ENCODE measurements at places on chromosomes 7 and 10.

- DNase-seq = peak; percentile 11
Observed at GRCh38 chr7:88835147-88835728, 39.7 kb upstream of the TEX47 start.

DNA sequence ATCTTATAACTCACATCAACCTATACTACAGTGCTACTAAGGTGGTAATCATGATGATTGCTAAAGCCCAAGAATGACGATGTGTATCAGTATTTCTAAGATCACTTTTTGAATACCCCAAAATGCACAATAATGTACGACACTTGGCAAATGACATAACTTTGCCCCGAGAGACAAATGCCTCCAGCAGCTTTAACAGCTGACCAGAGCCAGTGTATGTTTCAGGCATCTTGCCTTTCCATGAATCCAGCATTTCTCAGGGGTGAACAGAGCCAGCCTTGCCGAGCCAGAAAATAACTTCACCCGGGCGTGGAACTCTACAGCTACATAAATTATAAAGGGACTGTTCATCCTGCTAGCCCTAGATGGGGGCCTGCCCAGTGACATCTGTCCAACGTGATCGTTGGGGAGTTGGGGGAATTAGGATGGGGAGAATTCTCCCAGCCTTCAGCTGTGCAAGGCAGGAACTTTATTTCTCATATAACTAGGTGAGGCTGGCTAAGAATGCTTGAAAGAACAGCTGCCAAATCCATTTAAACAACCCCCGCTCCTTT is 1.8 kb downstream of the IGFBP3 start:
- no peak for DNase-seq

GRCh38 chr7:17679458-17679857 is 260.8 kb downstream of the SNX13 start:
- DNase-seq = peak; percentile 87

- no peak for DNase-seq
Observed at GRCh38 chr7:83105063-83105462, 57.6 kb downstream of the PCLO start.

DNA sequence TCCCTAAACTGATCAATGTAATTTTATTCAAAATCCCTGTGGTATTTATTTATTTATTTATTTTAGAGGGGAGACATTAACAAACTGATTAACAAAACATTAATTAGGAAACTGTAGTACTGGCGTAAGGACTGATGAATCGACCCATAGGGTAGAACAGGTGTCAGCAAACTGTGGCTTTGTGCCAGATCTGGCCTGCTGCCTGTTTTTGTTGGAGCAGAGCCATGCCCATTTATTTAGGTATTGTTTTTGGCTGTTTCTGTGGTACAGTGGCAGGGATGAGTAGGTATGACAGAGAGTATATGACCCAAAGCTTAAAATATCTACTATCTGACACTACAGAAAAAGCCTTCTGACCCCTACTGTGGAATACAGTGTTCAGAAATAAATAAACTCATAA is 332.5 kb upstream of the ETV1 start:
- DNase-seq = no peak

- DNase-seq = no peak
Observed at GRCh38 chr7:65972976-65973375, 9.0 kb downstream of the GUSB start.

GRCh38 chr10:112851588-112852211 is 98.3 kb upstream of the TCF7L2 start:
- no peak for DNase-seq

DNA sequence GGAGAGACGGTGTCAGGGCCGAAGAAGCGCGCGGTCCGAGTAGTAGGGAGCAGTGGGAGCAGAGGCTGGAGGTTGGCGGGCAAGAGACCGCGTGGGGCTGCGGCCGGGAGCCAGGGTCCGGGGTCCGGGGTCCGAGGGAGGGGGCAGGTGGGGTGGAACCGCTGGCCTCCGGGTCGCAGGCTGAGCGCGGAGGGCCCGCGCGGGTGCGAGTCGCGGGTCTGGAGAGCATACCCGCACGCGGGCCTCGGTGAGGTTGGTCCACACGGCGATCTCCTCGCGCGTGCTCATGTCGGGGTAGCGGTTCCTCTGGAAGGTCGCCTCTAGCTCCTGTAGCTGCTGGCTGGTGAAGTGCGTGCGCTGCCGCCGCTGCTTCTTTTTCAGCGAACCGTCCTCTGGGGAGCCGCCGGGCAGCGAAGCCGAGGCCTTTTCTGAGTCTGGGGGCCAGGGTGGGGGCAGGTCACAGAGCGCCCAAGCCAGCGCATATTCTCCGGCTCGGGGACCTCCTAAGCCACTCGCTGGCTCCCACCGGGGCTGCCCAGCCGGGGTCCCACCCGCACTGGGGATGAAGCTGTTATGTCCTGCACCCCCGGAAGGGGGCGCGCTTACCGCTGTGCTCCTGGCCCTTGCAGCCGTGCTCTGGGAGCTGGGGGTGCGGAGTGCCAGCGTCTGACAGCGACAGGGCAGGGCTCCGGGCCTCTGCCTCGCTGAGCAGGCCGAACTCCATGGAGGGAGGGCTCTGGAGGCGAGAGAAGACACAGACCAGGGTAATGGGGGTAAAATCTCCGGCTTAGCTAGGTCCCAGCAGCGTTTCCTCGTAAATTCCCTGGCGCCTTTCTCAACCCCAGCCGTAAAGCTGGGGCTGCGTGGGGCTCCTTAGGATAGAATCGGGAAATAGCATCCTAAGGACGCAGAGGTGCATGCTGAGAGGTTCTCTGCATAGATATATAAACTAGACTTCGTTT is 5.5 kb downstream of the ELOVL3 start:
- no peak for DNase-seq

DNA sequence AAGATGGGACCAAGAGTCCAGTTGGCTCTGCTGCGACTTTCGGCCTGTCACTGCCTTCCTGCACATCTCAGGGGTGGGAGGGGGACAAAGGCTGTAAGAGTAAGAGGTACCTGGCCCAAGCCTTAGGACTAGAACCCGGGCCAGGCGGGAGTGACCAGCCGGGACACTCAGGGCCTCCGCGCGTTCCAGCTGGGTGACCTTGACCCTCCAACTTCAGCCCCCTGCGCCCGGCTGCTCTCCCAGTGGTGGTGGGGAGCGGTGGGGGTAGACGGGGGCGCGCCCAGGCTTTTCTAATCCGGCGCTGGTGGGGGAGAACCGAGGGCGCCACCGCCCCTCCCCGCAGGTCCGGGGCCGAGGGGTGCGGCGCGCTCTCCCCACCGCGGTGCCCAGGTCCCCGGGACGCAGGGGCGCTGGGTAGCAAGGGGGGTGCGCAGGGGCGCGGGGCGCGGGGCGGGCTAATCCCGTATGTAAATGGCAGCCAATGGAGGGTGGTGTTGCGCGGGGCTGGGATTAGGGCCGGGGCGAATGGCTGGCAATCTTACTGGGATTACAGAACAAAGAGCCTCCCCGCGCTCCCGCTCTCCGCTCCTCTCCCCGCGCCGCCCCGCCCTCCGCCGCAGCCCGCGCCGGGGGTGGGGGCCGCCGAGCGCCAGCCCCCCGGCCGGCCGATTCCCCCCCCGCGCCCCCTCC is at the start of gene GTF2IRD1:
GTF2IRD1 (plus strand) TSS at position 585 of the 690 bp plus-strand sequence. CDS start 54,175 bp downstream, outside the sequence.
- DNase-seq = peak; percentile 65

DNA sequence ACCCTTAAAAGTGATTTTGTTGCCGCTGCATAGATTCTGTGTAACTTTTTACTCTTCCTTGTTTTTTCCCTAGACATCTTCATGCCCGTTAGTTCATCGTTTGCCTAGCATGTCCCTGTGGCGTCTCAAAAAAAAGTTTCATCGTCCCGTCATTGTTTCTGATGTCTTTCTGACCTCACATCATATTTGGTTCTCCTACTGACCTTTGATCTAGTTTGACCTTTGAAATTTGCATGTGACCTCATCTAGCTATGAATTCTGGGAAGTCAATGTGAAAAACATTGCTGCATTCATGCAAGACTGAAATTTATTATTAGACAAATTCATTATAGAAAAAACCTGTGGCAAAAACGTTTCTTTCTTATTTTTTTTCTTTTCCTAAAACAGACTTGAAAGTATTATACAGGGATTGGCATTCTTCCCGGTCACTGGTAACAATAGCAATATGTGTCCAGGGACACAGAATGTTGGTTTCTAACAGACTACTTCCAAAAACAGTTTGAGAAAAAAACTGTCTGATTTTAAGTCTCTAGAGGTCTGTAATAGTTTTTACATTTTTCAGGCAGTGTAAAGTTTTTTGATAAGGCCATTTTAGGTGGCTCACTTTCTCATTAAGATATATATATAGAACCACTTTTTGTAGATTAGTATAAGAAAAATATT is 280.9 kb downstream of the USP6NL start:
- peak; percentile 77 for DNase-seq

GRCh38 chr7:157973971-157974677 is 613.5 kb downstream of the PTPRN2 start:
- no peak for DNase-seq

- peak; percentile 80 for DNase-seq
Observed at GRCh38 chr10:5297466-5297865, 67.3 kb upstream of the UCN3 start.

DNA sequence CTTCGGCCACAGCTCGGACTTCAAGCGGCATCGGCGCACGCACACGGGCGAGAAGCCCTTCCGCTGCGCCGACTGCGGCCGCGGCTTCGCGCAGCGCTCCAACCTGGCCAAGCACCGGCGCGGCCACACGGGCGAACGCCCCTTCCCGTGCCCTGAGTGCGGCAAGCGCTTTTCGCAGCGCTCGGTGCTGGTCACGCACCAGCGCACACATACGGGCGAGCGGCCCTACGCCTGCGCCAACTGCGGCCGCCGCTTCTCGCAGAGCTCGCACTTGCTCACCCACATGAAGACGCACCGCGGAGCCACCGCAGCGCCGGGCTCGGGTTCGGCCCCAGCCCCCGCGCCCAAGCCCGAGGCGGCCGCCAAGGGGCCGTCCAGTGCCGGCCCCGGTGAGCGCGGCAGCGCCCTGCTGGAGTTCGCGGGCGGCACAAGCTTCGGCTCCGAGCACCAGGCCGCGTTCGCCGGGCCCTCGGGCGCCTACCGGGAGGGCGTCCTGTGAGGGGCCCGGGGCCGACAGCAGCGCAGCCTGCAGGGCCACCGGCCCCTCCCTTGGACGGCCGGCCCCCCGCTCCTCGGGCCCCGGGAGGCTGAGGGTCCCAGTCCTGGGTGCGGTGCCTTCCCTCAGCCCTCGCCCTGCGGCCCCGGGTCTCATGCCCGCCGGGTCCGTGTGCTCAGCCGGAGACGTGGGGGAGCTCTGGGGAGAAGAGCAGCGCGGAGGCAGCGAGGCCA is 17.2 kb downstream of the ZNF316 start:
- DNase-seq = no peak

- no peak for DNase-seq
Observed at GRCh38 chr10:21432266-21432665, 93.2 kb downstream of the SKIDA1 start.

DNA sequence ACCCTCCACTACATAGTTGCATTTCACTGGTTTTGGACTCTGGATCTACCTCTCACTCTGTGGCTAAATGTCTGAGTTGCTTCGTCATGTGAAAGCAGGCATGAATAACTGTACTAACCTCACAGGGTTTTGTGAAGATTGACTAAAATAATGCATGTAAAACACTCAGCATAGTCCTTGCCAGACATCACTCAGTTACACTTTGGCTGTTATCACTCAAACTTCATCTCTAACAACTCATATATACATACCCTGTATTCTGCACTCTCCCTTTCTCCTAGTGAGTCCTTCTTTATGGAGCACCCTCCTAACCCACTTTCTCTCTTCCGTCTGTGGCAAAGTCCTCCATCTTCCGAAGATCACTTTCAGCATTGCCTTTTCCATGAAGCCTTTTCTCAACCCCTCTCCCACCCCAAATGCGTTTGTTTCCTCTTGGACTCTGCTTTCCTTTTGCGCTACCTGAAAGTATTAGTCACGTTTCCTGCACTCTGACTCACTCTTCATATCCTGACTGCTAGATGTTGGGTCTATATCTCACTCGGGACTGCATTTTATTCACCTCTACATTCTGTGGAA is 72.6 kb downstream of the OSBPL3 start:
- DNase-seq = peak; percentile 69

- DNase-seq = no peak
Observed at GRCh38 chr7:157310676-157311185, 26.1 kb upstream of the DNAJB6 start.

DNA sequence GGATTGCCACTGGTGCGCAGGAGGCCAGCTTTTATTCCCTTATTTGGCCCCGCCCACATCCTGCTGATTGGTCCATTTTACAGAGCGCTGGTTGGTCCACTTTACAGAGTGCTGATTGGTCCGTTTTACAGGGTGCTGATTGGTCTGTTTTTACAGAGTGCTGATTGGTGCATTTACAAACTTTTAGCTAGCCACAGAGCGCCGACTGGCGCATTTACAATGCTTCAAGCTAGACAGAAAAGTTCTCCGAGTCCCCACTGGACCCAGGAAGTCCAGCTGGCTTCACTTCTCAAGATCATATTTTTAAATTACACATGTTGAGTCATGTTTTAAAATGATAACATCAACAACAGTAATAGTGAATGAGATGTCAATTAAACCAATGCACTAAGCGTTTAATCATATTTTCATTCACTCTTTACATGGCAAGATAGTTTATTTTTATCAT is 128.3 kb downstream of the CUBN start:
- peak; percentile 75 for DNase-seq

- DNase-seq = no peak
Observed at GRCh38 chr10:31792745-31793144, 135.9 kb downstream of the ARHGAP12 start.

GRCh38 chr10:13633689-13634088 is 46.9 kb downstream of the PRPF18 start:
- DNase-seq = peak; percentile 97

DNA sequence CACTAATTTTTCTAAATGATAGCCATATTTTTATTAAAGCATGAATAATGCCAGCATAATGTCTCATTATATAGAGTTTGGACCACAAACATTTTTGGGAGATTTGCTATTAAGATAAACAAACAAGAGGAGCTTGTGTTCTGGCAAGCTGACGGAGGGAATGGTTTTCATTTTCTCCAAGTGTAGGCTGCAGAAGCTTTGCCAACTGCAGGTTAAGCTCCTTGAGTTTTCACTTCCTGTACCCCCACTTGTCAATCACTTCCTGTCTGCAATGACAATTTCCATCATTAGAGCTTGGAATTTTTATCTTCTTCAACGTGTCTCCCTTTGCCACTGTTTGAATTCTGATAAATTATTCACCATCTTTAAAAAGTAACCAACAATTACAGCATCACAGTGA is 13.4 kb downstream of the EBF3 start:
- peak; percentile 69 for DNase-seq

GRCh38 chr10:42975558-42976340 is 101.1 kb upstream of the RET start:
- DNase-seq = no peak

GRCh38 chr10:13922586-13922985 is 335.8 kb downstream of the PRPF18 start:
- DNase-seq = no peak

DNA sequence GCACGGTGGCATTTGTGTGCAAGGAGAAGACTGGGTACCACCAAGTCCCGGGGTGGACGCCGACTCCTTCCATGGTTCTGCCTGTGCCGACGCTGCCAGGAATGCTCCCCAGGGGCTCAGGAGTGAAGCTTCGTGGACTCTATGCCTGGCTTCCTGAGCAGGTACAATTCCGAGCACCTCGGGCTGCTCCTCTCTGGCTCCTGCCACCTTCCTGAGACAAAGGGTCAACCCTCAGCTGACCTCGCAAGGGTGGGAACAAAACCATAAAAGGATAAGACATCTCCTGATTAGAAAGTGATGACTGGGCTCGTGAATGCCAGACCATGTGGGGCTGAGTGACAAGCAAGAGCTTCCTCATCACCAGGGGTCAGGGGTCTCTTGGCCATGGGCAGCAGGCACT is 31.8 kb downstream of the CALML3 start:
- DNase-seq = no peak

All from cardiac fibroblast (primary cell).